RKO (cell line): ENCODE measurements at places on chromosomes 6 and 20.

- DNase-seq: no peak
Measured at GRCh38 chr6:20350215-20350614, 51.5 kb upstream of the E2F3 start.

- no peak for DNase-seq
Measured at GRCh38 chr6:125558907-125559306, 190.5 kb upstream of the HEY2 start.

DNA sequence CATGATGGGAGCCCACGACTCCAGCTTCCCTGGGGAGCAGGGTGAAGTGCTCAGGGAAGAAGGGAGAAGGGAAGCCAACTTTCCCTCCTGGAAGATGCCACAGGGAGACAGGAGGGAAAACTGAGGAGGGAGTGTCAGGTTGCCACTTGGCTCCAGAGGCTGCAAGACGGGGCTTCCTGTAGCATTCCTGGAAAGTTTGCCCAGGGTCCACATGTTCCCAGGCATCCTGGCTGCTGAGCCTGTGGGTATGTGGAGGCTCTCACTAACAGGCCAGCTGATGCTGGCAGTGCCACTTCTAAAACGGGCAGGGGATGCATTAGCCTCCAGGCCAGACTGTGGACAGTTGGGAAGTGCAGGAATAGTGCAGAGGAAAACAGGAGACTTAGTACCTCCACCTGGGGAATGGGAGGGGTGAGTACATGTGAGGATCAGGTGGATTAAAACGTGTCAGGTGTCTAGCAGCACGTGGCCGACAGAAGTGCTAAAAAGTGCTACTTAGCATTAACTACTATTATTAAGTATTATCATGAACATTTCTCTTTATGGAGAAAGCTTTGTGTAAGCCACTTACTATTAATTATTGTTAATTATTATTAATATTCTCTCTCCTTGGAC, 33.2 kb downstream of the BANF2 start:
- DNase-seq: no peak

- no peak for DNase-seq
Measured at GRCh38 chr6:148367411-148368024, 24.9 kb downstream of the SASH1 start.

GRCh38 chr20:889932-890463, 26.1 kb downstream of the ANGPT4 start:
- DNase-seq: no peak

DNA sequence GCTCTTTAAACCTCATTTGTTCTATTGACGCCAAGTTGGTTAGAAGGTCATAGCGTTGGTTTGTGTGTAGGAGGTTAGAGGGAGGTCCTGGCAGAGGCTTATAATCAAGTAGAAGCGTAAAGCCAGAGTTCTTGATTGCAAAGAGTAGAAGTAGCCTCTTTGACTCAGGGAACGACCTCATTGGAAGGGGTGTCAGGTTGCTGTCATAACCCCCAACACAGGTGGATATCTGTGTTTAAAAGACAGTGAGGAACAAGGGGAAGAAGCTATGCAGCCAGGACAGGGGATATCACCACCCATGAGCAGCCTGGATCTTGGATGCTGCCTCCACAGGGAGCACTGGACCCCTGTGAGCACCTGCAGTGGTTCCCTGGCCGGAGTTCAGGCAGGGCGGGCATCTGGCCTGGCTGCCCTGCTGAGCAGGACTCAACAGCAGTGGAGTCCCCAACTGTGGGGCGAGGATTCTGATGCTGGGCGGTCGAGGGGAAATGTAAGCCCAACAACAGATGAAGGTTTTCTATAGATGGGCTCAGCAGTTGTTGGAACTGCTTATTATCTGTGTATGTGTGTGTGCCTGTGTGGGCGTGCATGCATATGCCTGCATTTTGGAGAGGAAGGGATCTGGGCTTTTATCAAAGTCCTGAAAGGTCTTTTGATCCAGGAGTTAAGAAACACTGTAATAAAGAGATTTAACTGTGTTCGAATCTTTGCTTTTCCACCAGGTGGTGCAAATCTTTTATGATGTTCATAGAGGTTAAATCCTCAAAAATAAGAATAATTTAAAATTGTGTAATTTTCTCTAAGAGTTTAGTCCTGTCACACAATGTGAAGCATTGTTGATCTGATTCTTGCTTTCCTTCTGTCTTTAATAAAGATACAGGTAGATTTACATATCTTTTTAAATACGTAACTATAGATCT, 27.7 kb downstream of the HIVEP1 start:
- DNase-seq: no peak

DNA sequence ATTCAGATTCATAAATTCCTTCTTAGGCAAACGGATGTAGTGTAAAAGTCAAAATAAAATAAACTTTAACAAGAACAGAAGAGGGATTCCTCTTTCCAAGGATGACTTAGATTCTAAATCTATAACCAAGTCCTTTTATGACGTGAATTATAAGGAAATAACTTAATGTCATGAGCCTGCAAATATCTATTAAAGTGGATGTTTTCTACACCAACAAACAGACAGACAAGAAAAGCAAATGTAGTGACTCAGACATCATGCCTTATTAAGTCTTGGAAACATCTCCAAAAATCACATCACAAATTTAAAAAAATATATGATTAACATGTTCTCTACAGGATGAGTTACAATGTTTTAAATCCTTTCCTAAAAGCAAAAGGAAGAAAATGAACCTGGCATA, 397.1 kb downstream of the ESR1 start:
- no peak for DNase-seq

DNA sequence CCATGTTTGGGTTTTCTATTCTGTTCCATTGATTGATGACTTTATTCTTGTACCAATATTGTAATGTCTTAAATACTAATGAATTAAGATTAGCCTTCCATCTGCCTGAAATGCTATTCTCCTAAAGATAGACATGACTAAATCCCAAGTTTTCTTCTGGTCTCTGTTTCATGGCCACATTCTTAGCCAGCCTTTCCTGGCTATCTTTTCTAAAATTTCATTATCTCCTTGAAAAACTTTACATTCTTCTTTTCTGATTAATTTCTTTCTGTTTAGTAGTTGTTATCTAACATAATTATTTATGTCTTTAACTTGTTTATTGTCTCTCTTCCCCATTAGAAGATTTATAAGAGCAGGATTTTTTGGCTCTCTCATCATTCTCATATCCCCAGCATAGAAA, 4.4 kb upstream of the PRIM2 start:
- no peak for DNase-seq

DNA sequence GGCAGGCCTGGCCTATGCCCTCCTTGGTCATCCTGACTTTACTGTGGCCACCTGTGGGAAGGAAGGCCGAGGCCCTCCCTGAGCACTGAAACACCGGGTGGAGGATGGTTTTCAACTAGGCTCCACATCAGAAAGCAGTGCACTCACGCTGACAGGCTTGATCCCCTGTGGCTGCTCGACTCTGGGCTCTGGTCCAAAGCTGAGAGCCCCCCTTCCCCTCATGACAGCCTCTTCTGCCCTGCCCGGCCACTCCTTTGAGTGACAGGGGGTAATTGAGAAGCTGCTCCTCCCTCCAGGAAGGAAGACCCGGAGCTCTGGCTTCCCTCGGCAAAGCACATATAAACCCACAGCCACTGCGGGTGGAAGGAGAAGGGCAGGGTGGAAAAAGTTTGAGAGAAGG, 43.6 kb downstream of the MUC22 start:
- no peak for DNase-seq

- no peak for DNase-seq
Measured at GRCh38 chr6:16436550-16436949, 198.2 kb downstream of the GMPR start.

DNA sequence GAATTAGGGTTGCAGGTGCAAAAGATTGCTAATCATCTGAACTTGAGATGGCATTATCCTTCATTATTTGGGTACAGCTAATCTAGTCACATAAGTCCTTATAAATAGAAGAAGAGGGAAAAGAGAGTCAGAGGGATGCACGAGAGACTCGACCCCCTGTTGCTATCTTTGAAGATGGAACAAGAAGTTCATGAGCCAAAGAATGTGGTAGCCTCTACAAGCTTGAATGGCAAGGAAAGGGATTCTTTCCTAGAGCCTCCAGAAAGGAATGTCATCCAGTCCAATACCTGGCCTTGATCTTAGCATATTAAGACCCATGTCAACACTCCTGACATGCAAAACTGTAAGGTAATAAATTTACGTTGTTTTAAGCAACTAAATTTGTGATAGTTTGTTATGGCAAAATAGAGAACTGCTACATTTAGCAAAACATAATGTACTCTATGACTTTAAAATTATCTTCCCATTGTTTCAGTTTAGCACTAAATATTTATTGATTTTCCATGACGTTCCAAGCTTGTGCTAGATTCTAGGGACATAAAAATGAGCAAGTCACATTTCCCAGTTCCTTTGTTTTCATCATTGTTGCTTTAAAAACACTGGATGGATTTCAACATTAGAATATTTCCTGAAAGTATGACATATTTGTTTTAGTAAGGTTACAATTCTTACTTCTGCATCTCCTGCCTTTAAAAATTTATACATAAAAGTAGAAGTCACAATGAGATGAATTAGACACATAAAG, 12.7 kb downstream of the MANEA start:
- DNase-seq: no peak

DNA sequence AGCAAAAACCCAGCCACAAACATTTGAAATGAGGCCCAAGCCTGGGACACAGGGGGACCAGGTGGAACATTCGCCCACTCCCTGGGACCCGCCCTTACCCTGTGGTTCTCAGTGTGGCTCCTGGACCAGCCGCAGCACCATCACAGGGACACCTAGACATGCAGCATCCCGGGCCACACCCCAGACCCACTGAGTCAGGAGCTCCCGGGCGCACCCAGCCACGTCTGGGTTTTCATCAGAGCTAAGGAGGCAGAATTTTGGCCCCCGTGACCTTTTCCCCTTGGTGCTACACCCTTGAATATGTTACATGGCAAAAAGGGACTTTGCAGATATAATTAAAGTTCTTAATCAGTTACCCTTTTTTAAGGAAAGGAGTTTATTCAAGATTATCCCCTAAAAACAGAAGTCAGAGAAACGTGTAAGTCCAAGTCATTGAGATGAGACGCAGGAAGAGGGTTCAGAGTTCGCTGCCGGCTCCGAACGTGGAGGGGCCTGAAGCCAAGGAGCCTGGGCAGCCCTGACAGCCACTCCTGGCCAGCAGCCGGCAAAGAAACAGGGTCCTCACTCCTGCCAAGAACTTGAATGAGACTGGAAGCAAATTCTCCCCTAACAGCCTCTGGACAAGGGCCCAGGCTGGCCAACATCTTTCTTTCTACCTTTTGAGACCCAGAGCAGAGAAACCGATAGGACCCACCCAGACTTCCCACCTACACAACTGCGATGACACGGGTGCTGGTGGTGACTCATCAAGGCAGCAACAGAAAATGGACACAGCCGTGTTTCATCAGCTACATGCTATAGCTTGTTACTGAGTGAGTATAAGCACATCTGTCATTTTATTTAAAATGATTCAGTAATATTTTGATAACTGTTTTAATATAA, 25.3 kb downstream of the BFSP1 start:
- DNase-seq: peak; percentile 74

- no peak for DNase-seq
Measured at GRCh38 chr6:150667977-150668716, 68.5 kb downstream of the PLEKHG1 start.
